H9 (cell line): ENCODE measurements at places on chromosomes 13 and 19.

- H3K27ac ChIP-seq: no peak overlapping the region
- no peaks in the 10 kb centered on the region for H3K36me3 ChIP-seq
- no peak for DNase-seq
- no peaks in the 10 kb centered on the region; the same call in 1 of the 2 replicates for H3K4me1 ChIP-seq
- no peak overlapping the region for H3K4me3 ChIP-seq
These were observed 46.4 kb upstream of the F7 start for GRCh38 chr13:113058988-113059850.

- H3K27ac ChIP-seq: no peak overlapping the region
- peak; percentile 38 for DNase-seq
- no peaks in the 10 kb centered on the region for H3K27me3 ChIP-seq
These were observed 67.2 kb upstream of the OLFM4 start for GRCh38 chr13:52961256-52961910.

GRCh38 chr13:113938716-113939115 is 35.2 kb downstream of the C13orf46 start:
- H3K36me3 ChIP-seq: no peaks in the 10 kb centered on the region
- H3K27me3 ChIP-seq: no peaks in the 10 kb centered on the region
- H3K4me3 ChIP-seq: no peak overlapping the region
- H3K27ac ChIP-seq: no peak overlapping the region

GRCh38 chr13:39306639-39307589 is 268.7 kb downstream of the NHLRC3 start:
- H3K4me1 ChIP-seq: no peaks in the 10 kb centered on the region
- H3K27ac ChIP-seq: no peak overlapping the region
- no peak for DNase-seq
- no peaks in the 10 kb centered on the region for H3K27me3 ChIP-seq

DNA sequence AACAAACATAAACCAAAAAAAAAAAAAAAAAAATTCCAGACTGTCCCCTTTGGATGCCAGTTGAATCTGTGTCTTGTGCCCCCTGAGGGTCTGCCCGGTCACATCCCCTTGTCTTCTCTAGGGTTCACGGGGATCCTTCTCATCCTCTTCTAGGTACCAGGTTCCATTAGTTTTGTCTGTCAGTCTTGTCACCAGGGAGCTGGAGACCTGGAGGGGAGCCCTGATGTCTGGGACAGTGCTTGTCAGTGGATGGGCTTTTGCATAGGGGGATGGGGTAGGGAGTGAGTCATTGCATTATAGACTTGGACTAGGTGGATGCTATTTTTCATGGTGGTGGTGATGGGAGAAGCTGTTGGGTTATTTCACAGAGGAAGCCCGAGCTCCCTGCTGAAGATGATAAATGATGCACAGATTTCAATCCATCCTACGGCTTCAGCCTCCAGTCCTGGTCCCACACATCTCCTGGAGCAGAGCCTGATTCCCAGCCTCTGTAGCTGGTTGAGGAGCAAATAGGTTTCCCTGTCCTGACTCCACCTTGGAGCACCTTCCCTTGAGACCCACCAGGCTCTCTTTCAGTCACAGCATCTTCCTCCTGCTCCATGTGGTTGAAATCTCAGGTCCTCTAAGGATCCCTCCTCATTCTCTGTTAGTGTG is 26.0 kb downstream of the WTIP start:
- no peaks in the 10 kb centered on the region for H3K27me3 ChIP-seq
- H3K4me1 ChIP-seq: no peaks in the 10 kb centered on the region
- DNase-seq: no peak
- no peaks in the 10 kb centered on the region; the same call in 1 of the 2 replicates for H3K36me3 ChIP-seq
- H3K27ac ChIP-seq: no peak overlapping the region
- H3K4me3 ChIP-seq: no peak overlapping the region

DNA sequence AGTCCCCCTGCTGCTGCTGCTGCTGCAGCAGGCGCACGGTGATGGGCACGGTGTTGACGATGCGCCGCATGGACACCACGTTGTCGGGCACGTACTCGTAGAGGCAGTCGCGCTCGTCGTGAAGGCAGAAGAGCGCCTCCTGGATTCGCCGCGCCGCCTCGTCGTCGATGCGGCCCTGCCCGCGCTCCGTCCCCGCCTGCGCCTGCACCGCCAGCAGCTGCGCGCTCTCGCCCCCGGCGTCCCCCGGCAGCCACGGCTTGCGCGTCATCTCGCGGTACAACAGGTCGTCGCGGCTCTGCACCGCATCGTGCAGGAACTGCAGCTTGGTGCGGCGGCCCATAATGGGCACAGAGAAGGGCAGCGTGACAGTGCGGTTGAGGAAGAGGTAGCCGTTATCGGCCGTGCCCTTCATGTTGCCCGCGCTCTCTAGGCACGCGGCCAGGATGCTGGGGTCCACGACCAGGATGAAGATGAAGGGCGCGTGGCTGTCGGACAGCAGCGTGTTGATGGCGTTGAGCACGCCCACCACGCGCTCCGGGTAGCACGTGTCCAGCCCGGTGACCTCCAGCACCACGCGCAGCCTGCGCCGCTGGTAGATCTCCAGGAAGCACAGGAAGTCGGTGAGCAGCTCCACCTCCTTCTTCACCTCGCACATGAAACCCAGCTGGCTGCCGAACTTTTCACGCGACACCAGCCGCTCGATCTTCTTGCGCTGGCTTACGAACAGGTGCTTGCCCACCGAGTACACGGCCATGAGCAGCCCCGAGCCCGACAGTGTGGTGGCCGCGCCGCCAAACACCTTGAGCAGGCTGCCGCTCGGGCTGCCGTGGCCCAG is 8.1 kb downstream of the NKPD1 start:
- H3K27ac ChIP-seq: no peak overlapping the region
- no peaks in the 10 kb centered on the region for H3K36me3 ChIP-seq
- no peak overlapping the region; the same call in 2 of the 3 replicates for H3K4me3 ChIP-seq
- no peaks in the 10 kb centered on the region for H3K4me1 ChIP-seq
- peaks cover 7% of the 10 kb centered on the region; the same call in 1 of the 2 replicates for H3K27me3 ChIP-seq
- peak; percentile 82 for DNase-seq

GRCh38 chr13:68023838-68024581 is 793.9 kb upstream of the PCDH9 start:
- DNase-seq: peak; percentile 27
- no peak overlapping the region for H3K4me3 ChIP-seq
- H3K4me1 ChIP-seq: peaks cover 7% of the 10 kb centered on the region; the same call in 1 of the 2 replicates
- H3K27ac ChIP-seq: no peak overlapping the region

DNA sequence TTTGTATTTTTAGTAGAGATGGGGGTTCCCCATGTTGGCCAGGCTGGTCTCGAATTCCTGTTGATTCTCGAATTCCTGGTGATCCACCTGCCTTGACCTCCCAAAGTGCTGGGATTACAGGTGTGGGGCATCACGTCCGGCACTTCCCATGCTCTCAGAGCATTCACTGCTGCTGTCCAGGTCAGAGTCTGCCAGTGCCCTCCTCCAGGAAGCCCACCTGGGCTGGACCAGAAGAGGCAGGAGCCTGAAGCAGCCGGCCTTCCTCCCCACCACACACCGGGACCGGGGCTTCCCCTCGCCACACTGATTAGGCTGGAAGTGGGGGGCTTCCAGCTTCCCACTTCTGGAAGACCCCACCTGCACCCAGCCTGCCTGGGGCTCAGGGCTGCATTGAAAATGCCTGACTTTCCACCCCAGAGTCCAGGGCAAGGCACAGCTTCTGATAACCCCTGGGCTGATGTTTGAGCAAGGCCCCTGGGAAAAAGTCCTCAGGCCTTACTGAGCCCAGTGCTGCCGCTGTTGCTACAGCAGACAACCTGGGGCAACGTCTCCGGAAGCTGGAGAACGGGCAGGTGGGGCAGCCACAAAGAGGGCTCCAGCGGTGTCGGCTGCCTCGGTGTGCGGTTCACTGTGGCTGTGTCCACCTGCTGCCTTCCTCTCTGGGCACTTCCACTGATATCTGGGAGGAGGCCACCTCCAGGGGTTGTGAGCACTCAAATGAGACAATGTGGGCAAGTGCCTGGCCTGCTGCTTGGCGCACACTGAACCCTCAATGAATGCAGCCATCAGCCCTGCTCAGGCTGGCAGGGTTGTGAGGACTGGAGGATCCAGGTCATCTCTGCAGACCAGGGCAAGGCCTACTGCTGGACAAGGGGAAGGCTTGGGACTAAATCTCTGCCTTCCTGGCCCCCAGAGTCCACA is 22.6 kb downstream of the CEBPA start:
- H3K27me3 ChIP-seq: no peaks in the 10 kb centered on the region
- DNase-seq: no peak
- no peaks in the 10 kb centered on the region for H3K4me1 ChIP-seq
- H3K27ac ChIP-seq: no peak overlapping the region
- H3K4me3 ChIP-seq: no peak overlapping the region
- H3K36me3 ChIP-seq: no peaks in the 10 kb centered on the region

DNA sequence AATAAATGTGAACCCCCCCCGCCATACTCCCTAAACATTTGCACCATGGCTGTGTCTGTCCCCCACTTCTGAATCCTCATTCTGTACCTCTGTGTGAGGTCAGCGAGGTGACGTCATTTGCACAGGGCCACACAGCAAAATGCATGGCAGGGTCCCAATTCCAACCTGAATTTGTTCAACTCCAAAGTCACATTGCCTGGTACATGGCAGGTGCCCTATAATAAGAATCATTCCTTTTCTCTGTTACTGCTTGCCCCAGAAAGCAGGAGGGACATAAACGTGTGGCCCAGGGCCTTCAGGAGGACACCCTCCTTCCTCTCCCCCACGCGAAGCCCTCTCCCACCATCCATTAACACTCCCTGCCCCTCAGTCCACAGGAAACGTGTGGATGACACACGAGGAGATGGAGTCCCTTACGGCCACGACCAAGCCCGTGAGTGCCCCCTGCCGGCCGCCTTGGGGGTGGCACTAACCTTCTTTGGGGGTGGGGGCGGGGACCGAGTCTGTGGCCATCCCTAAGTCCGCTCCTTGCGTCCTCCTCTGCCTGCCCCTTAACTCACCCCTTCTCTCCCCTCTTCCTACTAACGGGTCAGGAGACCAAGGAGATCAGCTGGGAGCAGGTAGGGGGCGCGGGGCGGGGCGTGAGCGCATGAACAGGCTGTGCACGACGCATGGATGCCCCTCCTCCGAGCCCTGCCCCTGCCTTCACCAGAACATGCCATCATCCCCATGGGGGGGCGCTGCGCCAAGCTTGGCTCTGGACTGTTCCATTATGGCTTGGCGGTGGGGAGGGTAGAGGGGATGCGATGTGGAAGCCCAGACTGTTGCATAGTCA is 9.4 kb downstream of the HRC start:
- DNase-seq: peak; percentile 96
- H3K4me3 ChIP-seq: peak overlapping the region; percentile 82
- peaks cover 4% of the 10 kb centered on the region; the same call in 1 of the 2 replicates for H3K36me3 ChIP-seq
- H3K27ac ChIP-seq: no peak overlapping the region
- H3K4me1 ChIP-seq: no peaks in the 10 kb centered on the region

DNA sequence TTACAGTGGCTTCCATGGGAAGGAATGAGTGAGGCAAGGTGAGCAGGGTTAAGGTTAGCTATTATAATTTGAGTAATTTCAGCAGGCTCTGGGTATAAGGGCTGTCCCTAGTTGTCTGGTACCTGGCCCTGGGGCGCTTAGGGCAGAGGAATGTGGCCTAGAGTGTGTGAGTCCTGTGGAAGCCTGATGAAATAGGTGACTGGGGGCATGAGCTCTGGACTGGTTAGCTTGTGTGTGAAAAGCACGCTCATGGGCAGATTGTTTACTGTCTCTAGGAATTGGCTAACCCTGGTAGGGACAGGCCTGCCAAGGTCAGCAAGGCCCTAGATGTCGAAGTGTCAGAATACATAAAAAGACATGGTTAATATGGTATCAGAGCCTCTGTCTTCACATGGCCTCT is 42.5 kb downstream of the SPRYD7 start:
- no peaks in the 10 kb centered on the region for H3K4me1 ChIP-seq
- no peak overlapping the region for H3K4me3 ChIP-seq
- H3K27me3 ChIP-seq: no peaks in the 10 kb centered on the region
- H3K27ac ChIP-seq: no peak overlapping the region

GRCh38 chr19:8654591-8655339 is 24.3 kb downstream of the NFILZ start:
- no peaks in the 10 kb centered on the region for H3K27me3 ChIP-seq
- no peaks in the 10 kb centered on the region for H3K4me1 ChIP-seq
- H3K36me3 ChIP-seq: no peaks in the 10 kb centered on the region
- peak; percentile 75 for DNase-seq
